Foreskin fibroblast (primary cell): ENCODE measurements at places on chromosomes 3 and 15.

GRCh38 chr3:179016979-179017670, 54.5 kb downstream of the ZMAT3 start:
- DNase-seq, result no peak

DNA sequence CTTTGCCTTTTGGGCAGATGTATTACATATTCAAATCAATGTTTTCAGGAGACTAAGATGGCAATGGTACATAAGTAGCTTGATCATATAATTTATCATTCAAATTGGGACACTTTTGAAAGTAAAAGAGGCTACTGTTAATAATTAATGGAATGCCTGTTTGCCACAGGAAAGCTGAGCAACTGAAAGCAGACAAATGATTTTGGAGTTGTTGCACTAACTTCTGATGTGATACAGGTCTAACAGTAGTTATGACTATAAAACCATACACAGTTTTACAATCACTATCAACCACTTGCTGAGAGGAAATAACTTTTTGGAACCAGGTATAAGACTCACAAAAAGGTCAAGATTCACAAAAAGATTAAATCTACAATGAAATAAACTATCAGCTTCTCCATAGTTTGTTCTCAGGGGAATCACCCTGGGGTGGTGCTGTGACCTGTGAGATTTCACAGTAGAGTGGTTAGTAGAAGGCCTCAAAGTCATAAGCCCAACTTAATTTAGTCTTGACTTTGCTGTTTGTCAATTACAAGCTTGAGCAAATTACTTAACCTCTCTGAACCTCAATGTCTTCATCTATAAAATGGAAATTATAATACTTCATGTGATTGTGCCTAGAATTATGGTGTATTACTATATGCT, 42.7 kb downstream of the HHLA2 start:
- no peak for DNase-seq

GRCh38 chr3:194206320-194206719, 70.4 kb downstream of the HES1 start:
- no peak for DNase-seq

- no peak for DNase-seq
Observed at GRCh38 chr3:115301364-115301860, 154.3 kb upstream of the ZBTB20 start.

DNA sequence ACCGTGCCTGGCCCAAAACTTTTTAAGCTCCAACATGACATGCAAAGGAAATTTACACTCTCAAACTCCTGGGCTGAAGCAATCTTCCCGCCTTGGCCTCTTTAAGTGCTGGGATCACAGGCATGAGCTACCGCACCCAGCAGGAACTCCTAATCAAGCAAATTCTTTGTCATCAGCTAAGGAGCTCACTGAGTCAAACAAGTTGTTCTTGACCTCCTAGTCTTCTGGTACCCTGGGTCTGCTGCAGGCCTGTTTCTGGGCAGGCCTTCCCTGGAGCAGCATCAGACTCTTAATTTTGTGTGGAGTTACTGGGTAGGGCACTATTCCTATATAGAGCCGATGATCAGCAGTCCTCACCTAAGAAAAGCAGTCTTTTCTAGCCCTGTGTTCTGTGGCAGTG, 68.4 kb upstream of the FLNB start:
- no peak for DNase-seq

DNA sequence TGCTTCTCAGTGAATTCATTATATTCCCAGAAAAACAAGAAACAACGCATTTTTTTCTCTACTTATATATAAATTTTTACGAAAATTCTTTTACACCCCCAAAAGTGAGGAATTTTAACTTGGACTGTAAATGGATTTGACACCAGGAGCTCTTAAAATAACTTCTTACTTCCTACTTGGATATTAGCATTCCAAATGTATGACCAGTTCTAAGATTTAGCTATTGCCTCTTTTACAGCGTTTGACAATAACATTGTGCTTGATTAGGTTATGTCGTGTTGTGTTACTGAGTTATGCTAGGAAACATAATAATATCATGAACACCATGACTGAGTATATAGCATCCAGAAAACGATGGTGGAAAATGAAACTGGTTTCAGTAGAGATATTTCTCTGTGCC, 177.0 kb downstream of the CNTN6 start:
- no peak for DNase-seq

DNA sequence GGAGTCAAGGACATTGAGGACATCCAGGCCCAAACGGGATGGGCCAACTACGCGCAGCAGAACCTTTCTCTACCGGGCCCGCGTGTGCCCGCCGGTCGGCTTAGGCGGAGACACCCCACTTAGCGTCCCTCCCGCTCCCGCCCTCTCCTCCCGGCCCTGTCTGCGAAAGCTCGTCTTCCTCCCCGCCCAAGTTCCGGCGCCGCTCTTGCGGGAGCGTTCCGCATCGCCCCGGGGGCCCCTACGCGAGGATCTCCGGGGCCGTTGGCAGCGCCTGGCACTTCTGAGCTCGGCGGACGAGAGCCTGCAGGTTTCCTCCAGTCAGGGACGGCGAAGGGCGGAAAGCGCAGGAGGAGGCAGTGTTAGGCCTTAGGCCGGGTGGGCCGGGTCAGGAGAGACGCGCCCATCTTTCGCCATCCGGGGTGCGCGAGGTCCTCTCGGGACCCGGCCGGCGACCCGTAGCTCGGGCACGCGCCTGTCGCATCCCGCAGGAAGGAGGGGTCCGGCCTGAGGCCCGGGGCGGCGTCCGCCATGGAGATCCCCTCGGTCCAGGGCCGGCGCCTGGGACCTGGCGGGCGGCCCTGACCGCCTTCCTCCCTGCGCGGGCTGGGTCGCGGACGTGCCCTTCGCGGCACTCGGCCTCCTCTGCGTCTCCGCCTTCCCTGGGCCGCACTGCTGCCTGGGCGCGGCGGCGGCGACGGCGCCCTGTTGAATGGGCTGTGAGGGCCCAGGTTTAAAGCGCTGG, at the start of gene FEM1B:
FEM1B (plus strand) TSS at position 143 of the 742 bp plus-strand sequence. CDS start 673 bp downstream, outside the sequence.
- DNase-seq, result peak; percentile 91
